ENCODE measurements at places on chromosomes 7 and 10.
A peak's percentile ranks its signal among the peaks of the same experiment; 100 is the strongest.

DNA sequence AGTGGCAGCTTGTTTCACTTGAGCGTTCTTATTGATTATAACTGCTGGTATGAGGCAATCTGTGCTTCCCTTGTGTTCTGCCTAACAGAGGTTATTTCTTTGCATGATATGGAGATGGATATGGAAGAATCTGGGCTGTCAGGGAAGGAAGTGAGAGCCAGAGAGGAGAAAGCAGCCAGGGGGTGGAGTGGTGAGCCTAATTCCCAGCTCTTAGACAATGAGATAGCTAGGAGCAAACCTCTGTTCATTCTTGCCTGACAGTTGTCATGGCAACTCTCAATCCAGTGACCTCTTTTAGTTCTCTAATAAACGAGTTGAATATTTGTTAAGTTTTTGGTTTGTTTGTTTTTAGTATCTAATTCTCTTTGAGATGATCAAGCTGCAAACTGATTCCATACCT, 214.3 kb downstream of the NRG3 start:
- no peak for DNase-seq

DNA sequence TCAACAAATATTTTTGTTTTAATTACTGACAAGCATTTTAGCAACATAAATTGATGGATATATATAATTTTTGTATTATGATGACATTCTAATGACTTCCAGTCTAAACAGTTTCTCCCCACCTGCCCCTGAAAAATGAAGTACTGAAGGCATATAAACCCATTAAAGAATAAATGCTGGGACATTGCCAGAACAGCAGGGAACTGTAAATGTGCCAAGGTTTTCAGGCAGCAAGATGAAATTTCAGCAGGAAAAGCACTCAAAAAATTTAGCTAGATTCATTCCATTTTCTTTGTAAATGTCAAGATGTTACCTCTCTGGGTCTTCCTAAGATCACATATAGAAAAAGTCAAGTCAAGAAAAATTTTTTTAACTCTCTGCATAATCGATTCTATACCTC, 11.0 kb upstream of the TLL2 start:
- DNase-seq, result no peak

DNA sequence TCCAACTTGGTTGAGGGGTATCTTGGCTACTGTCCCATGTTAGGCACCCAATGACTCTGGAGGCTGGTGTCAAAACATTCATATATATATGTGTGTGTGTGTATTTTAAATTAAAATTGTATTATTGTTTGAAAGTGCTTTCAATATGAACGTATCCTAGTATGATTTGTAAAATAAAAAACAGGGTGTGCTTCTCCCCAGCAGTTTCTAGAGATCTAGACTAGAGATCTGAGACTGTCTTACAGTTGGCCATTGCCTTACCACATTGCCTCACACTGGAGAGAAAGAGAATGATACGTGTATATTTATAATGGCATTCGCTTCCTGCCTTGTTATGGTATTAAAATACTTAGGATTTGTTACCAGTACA, 1.2 kb downstream of the BAG3 start:
- DNase-seq, result peak; percentile 77

DNA sequence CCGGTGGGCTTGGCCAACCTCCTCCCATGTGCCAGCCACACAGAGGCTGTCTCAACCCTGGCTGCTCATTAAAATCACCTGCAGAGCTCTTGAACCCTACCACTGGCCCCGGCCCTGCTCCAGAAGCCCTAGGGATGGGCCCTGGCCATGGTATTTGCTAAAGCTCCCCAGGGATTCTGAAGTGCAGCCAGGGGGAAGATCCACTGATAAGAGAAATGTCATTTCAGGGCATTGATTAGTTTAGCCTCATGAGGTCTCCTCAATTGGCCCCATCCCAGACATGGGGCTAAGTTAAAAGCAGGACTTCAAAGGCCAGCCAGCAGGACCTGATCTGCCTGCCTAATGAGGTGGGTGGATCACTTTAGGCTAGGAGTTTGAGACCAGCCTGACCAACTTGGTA, 65.2 kb downstream of the ABRAXAS2 start:
- no peak for DNase-seq

DNA sequence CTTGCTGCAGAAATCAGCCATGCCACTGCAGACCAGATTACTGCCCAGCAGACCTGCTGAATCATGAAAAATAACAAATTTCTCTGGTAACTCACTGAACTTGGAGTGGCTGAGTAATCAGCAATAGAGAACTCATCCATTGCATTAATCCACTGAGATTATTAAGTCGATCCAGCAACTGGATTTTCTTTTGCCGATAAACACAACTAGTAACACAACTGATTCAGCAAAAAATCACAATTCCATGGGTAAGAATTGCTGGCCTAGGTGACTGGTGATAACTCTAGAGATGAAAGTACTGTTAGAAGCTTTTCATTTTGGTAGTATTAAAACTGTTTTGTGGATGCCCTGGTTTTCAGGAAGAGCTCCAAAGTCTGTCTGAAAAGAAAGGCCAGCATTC, 214.5 kb downstream of the ETV1 start:
- no peak for DNase-seq

DNA sequence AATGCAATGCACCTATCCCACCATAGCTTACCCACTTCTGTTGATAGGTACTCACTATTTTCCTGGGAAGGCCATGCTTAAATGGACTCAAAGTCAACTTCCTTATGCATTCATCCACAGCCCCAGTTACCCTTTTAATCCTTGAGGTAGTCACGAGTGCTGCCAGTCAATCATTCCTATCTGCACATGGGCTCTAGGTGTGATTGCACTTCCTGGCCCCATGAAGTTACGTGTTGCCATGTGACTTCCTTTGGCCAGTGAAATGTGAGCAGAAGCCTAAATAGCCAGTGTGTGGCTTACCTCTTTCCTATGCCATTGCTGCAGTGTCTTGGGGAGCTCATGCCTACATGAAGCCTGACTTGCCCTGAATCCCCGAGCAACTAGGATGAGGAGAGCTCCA, 23.5 kb upstream of the EIF5AL1 start:
- DNase-seq, result no peak

All from NB4 (cell line).